ENCODE measurements at places on chromosomes 1 and 21. TPM values are rescaled to one million over a fixed set of nuclear protein-coding genes. Genes with fewer than 3 reads are reported as not detected.

SPSB1 gene
- 6.8 TPM for polyA plus RNA-seq

KIF2C gene
- 25.6 TPM for polyA plus RNA-seq

NPR1 gene
- 14.3 TPM for polyA plus RNA-seq

HES2 gene
- 0.17 TPM for polyA plus RNA-seq

ESPN gene
- 2.3 TPM for polyA plus RNA-seq

TDRD5 gene
- polyA plus RNA-seq: 0.31 TPM

USH2A gene
- polyA plus RNA-seq: 0.06 TPM

RPRD2 gene
- polyA plus RNA-seq: 43.8 TPM

APH1A gene
- polyA plus RNA-seq: 179 TPM

FMO5 gene
- 11.8 TPM for polyA plus RNA-seq

KIF26B gene
- 3.9 TPM for polyA plus RNA-seq

SYTL1 gene
- polyA plus RNA-seq: 7.6 TPM

Measured in left lung (tissue), 14 donors.